Hindlimb muscle (tissue), 1 donor: ENCODE measurements at places on chromosomes 2 and 18. TPM values are rescaled to one million over a fixed set of nuclear protein-coding genes. Genes with fewer than 3 reads are reported as not detected.

The PPIL3 gene
- 30.7 TPM for polyA plus RNA-seq

The REEP1 gene
- 88.7 TPM for polyA plus RNA-seq

GRCh38 chr2:205865056-205865455 is 182.8 kb downstream of the NRP2 start:
- DNase-seq, result no peak

GRCh38 chr2:121429119-121429903 is 101.4 kb upstream of the RNU4ATAC start:
- no peak for DNase-seq

DNA sequence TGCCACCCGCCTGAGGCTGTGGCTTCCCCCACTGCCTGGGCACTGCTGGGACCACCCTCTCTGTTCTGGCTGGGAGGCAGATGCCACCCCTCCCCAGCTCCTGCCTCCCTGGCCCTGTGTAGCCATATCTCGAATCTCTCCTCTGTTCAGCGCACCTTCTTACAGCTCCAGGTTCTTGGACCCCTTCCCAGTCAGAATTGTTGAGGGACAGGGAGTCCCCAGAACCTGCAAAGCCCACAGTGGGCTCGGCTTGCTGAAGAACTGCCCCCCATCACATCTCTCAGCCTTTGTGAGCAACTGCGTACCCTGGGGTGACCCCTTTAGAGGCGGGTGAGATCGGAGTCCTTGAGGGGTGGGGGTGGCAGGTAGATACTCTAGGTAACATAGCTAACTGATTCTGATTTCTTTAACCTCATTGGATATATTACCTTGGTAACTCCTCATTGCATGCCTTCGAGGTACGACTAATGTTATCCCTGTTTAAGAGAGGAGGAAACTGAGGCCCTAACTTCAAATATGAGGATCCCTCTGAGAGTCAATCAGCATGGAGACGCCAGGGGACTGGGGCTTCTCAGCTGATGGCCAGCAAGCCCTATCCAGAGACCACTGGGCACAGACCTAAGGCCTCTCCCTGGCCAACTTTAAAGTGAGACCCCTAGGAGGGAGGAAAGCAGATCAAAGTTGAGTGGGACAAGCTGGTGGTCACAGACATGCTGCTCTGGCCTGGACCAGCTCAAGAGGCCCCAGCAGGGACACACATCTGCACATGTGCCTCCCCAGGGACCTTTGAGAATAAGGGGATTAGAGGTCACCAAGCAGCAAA is 101.3 kb downstream of the CAPN13 start:
- DNase-seq, result no peak

DNA sequence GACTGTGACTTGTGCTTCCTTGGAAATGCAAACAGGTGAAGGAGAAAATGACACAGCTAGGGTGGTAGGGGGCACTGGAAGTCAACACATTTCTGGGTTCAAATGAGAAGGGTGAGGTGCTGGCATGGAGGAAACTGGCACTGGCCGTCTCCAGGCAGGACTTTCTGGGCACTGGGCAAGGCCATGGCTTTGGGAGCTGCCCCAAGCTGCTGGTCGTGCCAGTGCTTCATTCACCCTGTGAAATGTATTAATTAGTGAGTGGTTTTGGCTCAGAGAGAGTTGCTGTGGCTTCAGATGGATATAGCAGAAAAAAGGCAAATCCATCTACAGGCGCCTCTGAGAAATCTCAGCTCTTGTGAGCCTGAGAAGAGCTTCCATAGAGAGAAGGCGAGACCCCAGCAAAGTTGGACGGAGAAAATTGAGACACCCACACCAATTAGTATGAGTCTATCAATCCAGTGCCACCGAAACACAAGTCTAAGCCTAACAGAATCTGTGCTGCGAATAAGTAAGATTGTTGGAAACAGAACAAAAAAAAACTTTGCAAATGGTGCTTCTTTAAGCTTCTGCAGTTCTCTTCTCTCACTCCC is 202.1 kb upstream of the TNP1 start:
- DNase-seq, result no peak

GRCh38 chr2:201049455-201049854 is 22.0 kb downstream of the HYCC2 start:
- DNase-seq, result no peak

- DNase-seq, result no peak
These were observed 29.2 kb downstream of the CAPN14 start for GRCh38 chr2:31188131-31188530.

DNA sequence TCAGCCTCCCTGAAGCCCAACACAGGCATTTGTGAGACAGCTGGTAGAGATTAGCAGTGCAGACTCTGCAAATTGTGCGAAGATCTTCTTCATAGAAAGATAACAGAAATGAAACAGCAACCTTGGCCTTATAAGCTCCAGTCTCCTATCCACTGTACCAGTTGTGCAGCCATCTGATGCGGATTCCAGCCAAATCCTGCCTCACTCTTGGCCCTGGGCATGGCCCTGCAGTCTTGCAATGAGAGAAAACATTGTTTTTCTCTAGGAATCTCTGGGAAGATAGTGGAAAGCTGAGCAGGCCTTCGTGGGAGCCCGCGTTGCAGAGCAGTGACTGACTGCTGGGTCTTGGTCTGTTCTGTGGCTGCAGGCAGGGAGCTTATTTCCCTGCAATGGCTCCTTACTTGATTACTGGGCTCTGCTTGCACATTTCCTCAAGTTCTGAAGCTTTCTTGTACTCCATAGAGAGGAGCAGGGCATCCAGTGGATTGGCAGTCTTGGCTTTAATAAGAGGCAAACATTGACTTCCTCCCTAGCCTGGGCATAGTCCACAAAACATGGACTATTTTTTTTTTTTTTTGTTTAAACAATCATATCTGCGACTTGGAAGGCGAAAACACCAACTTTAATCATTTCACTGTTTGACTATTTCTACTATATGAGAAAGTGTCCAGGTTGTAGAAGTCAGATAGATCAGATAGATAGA is 193.0 kb downstream of the ACTR3 start:
- no peak for DNase-seq

GRCh38 chr2:165666605-165667004 is 127.4 kb downstream of the GALNT3 start:
- DNase-seq, result no peak

GRCh38 chr2:139478165-139478914 is 698.1 kb upstream of the NXPH2 start:
- DNase-seq, result peak; percentile 59

The QPCT gene
- 8.4 TPM for polyA plus RNA-seq

DNA sequence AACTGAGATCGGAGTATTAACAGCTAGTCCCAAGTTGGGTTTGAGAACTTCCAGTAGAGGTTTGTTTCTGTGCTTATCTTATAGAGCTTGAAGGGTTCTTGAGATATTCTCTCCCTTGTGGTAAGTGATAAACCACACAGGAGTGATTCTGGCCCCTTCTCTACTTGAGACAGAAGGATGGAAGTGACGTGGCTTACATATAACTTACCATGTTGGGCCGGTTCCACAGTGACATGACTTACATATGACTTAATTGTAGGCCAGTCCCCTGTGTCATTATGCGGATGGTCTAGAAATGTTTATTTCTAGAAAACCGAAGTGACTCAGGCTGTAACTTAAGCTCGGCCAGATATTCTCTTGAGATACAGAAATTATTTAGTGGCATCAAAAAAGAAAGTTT is 62.7 kb downstream of the TRAPPC12 start:
- no peak for DNase-seq

The LRP1B gene
- polyA plus RNA-seq, result 3.7 TPM

DNA sequence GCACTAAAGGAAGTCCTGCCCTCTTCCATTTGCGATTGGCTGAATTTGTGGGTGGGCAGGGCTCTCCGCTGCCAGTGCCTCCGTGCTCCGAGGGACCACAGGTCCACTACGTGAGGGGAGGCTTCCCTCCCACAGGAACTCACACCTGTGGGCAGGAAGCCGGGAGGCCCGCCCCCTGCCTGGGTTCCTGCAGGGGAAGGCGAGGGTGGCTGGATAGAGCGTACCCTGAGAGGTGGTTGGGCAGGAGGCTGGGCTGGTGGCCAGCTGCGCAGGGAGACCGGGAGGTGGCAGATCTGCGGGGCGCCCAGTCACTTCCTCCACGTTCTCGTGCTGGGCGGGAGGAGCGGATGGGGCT is 47.0 kb upstream of the PTH2R start:
- no peak for DNase-seq

DNA sequence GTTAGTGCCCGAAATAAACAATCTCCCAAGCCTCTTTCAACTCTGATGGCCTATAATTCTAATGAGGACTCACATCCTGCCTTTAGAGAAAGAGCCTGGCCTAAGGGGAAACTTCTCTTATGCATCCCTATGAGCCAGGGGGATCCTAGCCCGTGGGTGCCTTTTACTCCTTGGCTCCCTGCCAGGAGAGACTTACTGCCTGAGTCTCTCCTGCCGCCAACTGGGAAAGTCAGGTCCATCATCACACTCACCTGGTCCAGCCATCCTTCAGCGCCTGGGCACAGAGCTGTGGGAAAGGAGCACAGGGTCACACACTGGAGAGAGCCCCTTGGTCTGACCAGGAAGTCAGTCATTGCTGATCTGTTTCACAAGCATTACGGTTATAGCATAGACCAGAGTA is 24.1 kb downstream of the ENOSF1 start:
- DNase-seq, result no peak

- DNase-seq, result no peak
These were observed 63.4 kb upstream of the OTOS start for GRCh38 chr2:240203788-240204270.

DNA sequence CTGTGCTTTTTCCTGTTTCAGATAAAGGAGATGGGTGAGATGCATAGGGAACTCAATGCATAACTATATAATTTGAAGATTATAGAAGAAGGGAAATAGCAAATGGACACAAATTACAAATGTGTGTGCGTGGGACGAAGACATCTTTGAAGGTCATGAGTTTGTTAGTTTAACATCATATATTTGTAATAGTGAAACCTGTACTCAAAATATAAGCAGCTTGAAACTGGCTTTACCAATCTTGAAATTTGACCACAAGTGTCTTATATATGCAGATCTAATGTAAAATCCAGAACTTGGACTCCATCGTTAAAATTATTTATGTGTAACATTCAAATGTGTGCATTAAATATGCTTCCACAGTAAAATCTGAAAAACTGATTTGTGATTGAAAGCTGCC is 16.4 kb upstream of the MSH2 start:
- DNase-seq, result no peak

- no peak for DNase-seq
These were observed 4.9 kb downstream of the TM4SF20 start for GRCh38 chr2:227374158-227374557.

The BMP10 gene
- not detected for polyA plus RNA-seq

The WIPF1 gene
- 39.0 TPM for polyA plus RNA-seq

DNA sequence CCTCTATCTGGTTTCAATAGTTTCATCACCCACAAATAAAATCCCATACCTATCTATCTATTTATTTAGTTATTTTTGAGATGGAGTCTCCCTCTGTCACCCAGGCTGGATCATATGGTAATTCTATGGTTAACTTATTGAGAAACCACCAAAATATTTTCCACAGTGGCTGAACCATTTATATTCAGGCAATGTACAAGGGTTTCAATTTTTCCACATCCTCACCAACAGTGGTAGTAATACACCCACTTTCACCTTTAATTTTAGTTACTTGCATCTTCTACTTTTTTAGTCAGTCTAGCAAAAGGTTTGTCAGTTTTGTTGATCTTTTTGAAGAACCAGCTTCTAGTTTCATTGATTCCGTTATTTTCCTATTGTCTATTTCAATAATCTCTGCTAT is 46.1 kb upstream of the PHLPP1 start:
- no peak for DNase-seq

- no peak for DNase-seq
These were observed 29.2 kb downstream of the PDIA6 start for GRCh38 chr2:10783421-10783820.

DNA sequence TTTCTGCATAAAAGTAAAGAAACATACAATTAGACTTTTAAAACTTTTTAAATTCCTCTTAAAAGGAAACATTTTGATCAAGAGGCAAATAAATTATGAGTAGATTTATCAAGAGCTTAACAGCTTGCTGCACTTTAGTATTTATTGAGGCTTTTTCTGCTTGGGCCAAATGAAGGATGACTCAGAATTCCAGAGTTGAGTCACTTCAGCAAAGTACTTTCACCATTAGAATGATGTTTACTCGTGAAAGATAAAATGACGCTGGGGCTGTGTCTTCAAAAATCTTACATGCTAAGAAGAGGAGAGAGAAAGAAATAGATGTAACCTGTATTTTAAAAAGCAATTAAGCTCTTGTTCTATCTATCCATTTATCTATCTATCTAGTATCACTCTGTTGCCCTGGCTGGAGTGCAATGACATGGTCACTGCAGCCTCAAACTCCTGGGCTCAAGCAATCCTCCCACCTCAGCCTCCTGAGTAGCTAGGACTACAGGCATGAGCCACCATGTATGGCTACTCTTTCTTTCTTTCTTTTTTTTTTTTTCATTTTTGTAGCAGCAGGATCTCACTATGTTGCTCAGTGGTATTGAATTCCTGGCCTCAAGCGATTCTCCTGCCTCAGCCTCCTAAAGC is 75.3 kb upstream of the RIOK3 start:
- no peak for DNase-seq

The KIAA2012 gene
- 0.19 TPM for polyA plus RNA-seq

DNA sequence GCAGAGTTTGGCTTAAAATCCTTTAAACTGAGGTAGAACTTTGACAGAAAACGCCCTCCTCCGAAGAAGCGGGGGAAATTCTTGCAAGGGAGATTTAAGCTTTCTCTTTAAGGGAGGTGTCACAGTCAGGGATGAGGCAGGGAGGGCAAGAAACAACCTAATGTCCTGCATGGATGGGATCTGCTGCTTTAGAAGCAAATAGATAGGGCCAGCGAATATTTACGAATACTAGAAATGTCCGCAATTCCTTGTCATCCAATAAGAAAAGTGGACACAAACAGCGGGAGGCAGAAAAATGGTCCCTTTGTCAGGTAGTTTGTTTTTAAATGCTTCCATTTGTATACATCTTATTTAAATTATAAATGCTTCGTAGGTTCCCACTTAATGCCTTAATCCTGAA is 12.0 kb downstream of the MEIS1 start:
- DNase-seq, result no peak
